ENCODE measurements at places on chromosomes 12 and 14.

DNA sequence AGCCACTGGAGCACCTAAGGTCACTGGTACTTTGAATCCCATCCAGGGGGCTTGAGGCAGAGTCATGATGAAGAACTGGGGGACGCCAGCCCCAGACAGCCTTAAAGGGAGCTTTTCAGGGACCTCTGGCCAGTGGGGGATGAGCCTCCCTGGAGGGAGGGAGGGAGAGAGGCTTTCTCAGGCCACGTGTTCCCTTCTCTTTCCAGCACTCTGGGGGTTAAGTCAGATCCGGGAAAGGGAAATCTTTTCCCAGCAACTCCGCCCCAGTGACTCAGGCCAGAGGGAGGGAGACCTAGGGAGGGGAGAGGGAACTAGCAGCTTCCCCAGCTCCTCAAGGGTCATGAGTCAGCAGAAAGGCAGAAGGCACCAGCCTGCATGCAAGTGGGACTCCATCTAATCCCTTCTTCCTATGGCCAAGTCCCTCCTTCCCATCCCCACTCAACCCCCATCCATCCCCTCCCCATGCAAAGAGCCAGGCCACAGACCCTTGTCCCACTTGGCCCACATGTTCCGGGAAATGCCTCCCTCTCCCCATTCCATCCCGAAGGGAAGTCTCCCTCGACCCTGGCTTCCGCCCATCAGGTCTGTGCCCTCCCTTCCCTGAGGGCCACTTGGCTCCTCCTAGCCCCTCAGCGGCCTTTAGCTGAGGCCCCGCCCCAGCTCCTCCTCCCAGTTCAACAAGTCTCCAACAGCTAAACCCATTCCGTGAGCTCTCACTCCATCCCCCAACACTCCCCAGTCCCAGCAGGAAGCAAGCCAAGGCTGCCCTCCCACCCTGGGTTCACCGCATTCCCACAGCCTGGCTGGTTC is 5.6 kb downstream of the TNFRSF1A start:
- DNase-seq, result peak; percentile 36

DNA sequence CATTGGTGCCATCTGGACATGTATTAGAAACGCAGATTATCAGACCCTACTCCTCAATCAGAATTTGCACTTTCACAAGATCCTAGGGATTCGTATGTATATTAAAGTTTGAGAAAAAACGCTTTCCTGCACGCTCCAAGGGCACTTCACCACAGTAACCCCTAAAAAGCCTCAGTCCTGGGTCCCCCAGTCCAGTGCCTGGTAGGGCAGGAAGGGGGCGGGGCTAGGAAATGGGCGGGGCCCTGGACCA is 369 bp downstream of the DEPDC4 start:
- DNase-seq, result peak; percentile 65

DNA sequence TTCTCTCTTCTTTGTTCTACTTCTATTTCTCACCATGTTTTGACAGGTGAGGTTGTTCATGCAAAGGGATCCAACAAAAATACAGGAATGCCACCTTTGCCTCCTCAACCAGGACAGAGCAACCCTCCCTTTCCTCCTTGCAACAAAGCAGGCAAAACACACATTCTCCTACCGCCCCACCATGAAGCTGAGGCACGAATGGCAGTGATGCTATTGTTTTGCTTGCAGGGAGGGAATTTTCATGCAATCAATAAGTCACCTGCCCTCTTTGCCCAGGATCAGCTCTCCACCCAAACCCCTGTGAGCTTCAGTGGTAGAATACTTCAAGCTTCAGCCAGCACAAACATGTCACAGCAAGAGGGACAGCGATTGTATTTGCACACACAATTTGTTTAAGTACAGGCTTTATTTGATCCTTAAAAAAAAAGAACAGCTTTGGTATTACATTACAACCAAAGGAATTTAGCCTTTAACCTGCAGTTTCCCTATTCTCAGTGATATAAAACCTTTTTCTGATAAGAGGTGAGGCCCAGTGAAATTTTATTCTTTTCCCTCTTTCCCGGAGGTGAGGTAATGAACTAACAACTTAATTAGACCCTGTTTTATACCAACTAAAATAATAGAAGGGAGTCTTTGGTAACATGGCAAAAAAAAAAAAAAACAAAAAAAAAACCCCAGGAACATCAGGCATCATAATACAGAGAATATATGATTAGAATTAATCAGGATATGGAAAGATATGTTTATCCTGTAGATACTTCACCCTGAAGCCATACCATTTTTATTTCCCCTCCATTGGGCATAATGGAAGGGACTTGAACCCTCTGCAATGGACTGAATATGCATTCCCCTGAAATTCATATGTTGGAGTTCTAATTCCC is 87.0 kb upstream of the EEA1 start:
- DNase-seq, result no peak

GRCh38 chr12:6367969-6368892 is 7.1 kb downstream of the SCNN1A start:
- no peak for DNase-seq

- no peak for DNase-seq
Measured at GRCh38 chr14:98198385-98198784, 1073.6 kb downstream of the BCL11B start.

DNA sequence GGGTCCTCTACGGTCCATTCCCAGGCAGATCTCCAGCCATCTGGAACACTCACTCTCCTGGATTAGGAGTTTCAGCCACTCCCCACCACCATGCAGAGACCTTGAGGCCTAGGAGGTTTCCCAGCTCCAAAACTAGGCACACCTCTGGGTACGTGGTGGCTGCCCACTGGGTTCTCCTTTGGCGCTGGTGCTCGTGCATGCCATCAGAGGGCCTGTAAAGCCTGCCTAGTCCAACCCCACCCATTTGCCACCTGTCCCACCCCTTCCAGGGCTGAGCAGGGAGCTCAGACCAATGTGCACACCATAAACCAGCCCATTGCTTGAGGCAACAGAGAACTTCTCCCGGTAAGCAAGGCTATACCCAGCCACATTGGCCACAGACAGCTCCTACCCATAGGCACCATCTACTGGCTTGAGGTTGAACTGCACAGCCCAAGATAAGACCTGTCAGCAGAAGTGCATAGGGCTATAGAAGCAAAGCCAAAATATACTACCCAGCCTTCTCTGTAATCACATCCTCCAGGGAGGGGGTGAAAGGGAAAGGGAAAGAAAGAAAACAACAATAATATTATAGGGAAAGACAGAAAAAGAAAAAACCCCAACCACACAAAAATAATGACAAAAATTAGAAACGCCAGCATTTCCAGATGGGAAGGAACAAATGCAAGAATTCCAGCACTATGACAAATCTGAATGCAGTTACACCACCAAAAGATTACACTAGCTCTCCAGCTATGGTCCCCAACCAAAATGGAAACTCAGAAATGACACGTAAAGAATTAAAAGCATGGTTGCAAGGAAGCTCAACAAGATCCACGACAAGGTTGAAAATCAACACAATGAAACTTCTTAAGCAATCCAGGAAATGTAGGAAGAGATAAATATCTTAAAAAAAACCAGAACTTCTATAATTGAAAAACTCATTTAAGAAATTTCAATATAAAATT is 111.9 kb upstream of the CCDC175 start:
- DNase-seq, result no peak

DNA sequence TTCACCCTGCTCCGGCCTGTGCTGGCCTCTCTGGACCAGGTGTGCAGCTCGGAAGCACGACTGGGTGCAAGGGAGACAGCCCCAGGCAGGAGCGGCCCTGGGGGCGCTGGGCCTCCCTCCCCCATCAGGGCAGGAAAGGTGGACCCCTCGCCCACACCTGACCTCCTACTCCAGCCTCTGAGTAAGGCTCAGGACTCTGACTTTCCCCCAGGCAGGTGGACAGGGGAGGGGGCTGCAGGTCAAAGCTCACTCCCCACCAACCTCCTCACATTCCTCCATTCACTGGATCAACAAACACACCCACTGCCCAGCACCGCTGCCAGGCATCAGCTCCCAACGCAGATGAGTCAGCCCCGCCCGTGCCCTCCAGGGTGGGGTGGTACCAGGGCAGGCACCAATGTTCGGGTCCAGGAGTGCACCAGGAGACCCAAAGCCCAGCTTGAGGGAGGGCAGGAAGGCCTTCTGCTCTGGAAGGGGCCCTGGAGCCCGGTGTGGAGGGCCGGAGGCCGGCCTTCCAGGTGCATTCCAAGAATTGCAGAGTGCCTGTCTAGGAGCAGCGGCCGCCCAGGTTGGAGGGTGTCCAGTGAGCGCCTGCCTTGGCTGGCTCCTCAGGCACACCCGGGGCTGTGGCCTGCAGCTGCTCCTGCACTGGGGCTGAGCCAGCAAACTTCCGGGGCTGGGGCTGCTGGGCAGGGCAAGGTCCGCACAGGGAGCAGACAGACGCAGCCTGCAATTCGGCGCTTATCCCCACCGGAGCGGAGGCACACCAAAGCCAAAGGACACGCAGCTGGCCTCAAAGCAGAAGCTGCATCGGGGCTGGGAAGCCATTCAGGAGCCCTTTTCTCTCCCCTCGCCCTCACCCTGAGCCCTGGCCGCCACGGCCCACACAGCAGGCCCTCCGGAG is 1.6 kb upstream of the INF2 start:
- no peak for DNase-seq

GRCh38 chr14:86954623-86955022 is 1038.4 kb downstream of the GALC start:
- no peak for DNase-seq

GRCh38 chr14:81550001-81550637 is 16.5 kb upstream of the SEL1L start:
- no peak for DNase-seq

DNA sequence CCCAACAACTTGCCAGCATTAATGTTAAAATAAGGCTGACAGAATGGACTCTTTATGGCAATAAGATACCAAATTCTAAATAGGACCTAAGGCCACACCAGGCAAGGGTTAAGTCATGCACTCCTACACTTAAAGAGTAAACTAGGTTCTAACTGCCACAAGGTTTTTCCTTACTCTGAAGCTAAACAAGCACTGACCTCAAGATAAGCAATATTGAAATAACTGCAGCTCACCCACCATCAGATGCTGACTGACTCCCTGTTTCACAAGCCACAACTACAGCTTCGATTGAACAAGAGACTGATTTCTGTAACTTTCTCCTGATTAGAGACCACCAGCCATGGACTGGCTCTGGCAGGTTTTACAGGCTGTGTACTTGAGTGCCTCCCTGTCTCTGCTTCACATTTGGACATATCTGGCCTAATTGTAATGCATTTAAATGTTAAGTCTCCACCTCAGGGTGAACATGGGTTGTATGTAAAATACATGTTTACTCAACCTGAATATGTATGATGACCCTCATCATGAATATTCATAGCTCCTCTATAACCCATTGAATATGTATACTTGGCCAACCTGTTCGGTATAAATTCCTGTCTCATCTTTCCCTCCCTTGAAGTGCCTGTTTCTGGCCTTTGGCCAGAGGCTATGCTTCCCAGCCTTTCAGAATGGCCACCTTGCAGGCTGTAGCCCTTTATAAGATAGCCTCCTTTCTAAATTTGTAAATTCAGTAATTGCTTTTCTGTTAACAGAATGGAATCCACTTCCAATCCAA is 70.5 kb upstream of the DAAM1 start:
- no peak for DNase-seq
